Activated CD4-positive, alpha-beta memory T cell treated with anti-CD3 and anti-CD28 coated beads, Interleukin-2, amount 10 ng/mL, durations not matched to agents 7 days and 5 days (primary cell): ENCODE measurements at places on chromosomes 1 and 21. TPM values are rescaled to one million over a fixed set of nuclear protein-coding genes. Genes with fewer than 3 reads are reported as not detected.

The MTFR1L gene
- 37.7 TPM for total RNA-seq

The HMGCS2 gene
- not detected for total RNA-seq

The GLMN gene
- 18.2 TPM for total RNA-seq

The CYP4A22 gene
- not detected for total RNA-seq

The BACH1 gene
- 21.6 TPM for total RNA-seq

The MMP23B gene
- total RNA-seq = 0.63 TPM

The PDE9A gene
- 14.3 TPM for total RNA-seq

The SLAMF6 gene
- 32.0 TPM for total RNA-seq

The GPR89A gene
- total RNA-seq = 25.6 TPM

The SLC30A2 gene
- not detected for total RNA-seq

The FMO2 gene
- not detected for total RNA-seq

The SYT11 gene
- total RNA-seq = 31.6 TPM

The DIO1 gene
- not detected for total RNA-seq

The LCE3E gene
- total RNA-seq = not detected

The LYPLAL1 gene
- total RNA-seq = 19.7 TPM

The G0S2 gene
- 7.6 TPM for total RNA-seq

The SPOCD1 gene
- 0.15 TPM for total RNA-seq

The ARMH1 gene
- total RNA-seq = 20.8 TPM

The CFHR2 gene
- not detected for total RNA-seq

The RIMS3 gene
- total RNA-seq = 5.6 TPM

The LAD1 gene
- not detected for total RNA-seq

The SAMSN1 gene
- 91.0 TPM for total RNA-seq

The GNAT2 gene
- total RNA-seq = not detected

The VTCN1 gene
- not detected for total RNA-seq

The ANKRD65 gene
- not detected for total RNA-seq

The CEP170 gene
- 24.4 TPM for total RNA-seq

The STYXL2 gene
- total RNA-seq = not detected

The PPIAL4G gene
- total RNA-seq = 0.86 TPM

The KCNN3 gene
- total RNA-seq = 0.10 TPM

The NTMT2 gene
- total RNA-seq = not detected

The RGL1 gene
- total RNA-seq = 2.8 TPM

The POU3F1 gene
- not detected for total RNA-seq

The MLLT11 gene
- total RNA-seq = 3.4 TPM

The NPHS2 gene
- total RNA-seq = not detected

The ATAD3C gene
- total RNA-seq = 0.98 TPM

The S100A14 gene
- total RNA-seq = not detected

The EVA1B gene
- total RNA-seq = 25.5 TPM

The FOXE3 gene
- total RNA-seq = not detected

The SELENBP1 gene
- not detected for total RNA-seq

The ANGPTL3 gene
- not detected for total RNA-seq

The S100A7A gene
- not detected for total RNA-seq

The COL24A1 gene
- not detected for total RNA-seq
